GM23248 (cell line): ENCODE measurements at places on chromosomes 1 and 21. TPM values are rescaled to one million over a fixed set of nuclear protein-coding genes. Genes with fewer than 3 reads are reported as not detected.

Gene CFHR2
- total RNA-seq, result not detected in 2 replicates

Gene CLCA1
- not detected in 2 replicates for total RNA-seq

Gene KCNE2
- not detected in 2 replicates for total RNA-seq

DNA sequence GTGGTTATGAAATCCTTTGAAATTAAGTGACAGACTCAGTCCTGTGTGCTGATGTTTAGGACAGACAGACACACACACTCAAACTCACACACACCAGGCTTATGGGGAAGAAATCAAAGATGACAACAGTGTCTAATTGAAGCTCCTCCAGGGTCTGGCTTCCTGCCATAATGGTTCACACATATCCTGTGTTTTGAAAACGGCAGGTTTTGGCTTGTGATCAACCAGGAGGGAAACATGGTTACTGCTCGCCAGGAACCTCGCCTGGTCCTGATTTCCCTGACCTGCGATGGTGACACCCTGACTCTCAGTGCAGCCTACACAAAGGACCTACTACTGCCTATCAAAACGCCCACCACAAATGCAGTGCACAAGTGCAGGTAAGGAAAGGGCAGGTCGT is 4.6 kb downstream of the MTARC1 start:
- no peak for DNase-seq

GRCh38 chr1:30749691-30750583 is 7.6 kb downstream of the LAPTM5 start:
- no peak for DNase-seq
